ENCODE measurements at places on chromosomes 5 and 9.

- no peak for DNase-seq
Observed at GRCh38 chr5:124514956-124515355, 231.5 kb downstream of the ZNF608 start.

- DNase-seq: peak; percentile 36
Observed at GRCh38 chr5:35438786-35439185, 178.9 kb upstream of the SPEF2 start.

GRCh38 chr9:98373609-98374008 is 118.2 kb upstream of the TBC1D2 start:
- DNase-seq: no peak

DNA sequence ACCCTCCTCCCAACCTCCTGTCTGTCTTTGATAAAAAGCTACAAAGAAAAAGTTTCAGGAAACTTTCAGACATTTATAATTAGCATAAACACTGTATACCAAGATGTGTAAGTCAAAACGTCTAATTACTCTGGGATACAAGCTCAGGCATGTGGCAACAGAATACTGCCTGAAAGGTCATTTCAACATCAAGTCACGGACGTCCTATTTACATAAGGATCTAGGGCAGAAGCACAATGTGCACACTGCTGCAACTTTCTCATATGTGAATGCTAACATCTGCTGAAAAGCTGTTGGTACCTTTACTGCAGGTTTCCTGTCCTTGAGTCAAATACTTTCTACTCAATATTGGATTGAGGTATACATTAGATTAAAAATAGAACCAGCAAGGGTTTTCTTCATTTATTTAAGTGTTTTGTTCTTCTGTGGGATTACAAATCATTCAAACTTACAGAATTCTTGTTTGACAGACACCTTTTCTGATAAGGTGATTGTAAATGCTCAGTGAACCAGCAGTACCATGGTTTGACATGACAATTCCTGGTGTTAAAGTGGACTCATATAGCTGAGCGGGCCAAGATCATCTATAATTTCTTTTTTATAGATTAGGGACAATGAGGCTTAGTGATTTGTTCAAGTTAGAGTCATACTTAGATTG is 36.8 kb downstream of the ELL2 start:
- DNase-seq: no peak

DNA sequence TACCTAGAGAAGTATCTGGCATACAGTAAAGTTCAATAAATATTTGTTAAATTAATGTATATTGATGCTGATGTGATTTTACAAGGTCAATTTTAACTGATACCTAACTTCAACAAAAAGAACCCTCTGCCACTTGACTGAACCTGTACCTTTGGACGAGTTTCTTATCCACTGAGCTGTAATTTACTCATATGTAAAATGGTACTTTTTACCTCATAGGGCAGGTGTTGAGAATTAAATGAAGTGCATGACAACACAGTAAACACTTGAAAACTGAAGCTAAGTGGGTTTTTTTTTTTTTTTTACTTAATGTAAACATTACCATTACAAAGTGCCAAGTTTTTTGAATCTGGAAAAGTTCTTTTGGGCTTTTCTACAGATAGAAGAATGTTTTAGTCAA is 15.4 kb downstream of the NIPSNAP3B start:
- no peak for DNase-seq

GRCh38 chr9:61665829-61666228 is 476.0 kb downstream of the SPATA31A7 start:
- DNase-seq: no peak

GRCh38 chr5:168752416-168753190 is 173.4 kb upstream of the PANK3 start:
- DNase-seq: no peak

GRCh38 chr5:111655169-111655924 is 101.6 kb downstream of the NREP start:
- DNase-seq: peak; percentile 69

GRCh38 chr5:115583474-115583873 is 18.8 kb downstream of the TICAM2 start:
- DNase-seq: peak; percentile 91

GRCh38 chr9:124684169-124684568 is 86.9 kb downstream of the NR6A1 start:
- no peak for DNase-seq

DNA sequence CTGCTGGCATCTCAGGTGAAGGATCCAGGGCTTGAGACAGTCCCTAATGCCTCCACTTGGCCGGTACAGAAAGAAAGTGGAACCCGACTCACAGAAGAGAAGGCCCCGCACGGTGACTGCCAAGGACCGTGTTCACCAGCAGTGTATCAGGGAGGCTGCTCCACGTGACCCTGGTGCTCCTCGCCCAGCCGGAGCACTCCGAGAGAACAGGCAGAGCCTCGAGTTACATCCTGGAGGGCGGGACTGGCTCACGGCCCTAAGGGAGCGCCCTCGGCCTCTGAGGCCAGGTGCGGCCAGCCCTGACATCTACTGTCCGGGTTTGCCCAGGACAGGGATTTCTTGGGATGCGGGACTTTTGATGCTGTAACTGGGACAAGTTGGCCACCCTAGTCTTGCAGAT is 104.0 kb upstream of the SARDH start:
- no peak for DNase-seq

GRCh38 chr5:159695741-159696294 is 220.5 kb upstream of the ADRA1B start:
- no peak for DNase-seq

DNA sequence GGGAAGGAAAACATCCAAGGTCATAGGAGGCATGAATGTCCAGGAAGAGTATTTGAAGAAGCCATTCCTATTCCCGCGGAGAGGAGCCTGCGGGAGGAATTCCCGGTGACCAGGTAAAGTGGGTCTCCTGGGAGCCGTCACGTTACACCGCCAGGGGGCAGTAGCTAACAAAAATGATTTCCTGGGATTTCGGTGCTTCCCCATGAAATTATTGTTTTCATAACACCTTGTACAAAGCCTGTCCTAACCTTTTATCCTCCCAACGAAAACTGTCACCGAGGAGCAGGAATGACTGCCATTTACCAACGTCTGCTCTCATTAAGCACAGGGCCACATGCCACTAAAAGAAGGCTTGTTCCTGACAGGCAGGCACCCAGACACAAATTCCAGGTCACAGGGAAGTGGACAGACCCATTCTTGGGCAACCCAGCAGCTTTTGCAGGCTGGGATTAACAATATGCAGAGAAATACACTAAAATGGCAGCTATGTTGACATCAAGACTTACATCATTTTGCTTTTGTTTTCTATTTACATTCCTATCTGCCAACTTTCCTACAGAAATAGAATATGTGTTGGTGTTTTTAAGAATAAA is 41.2 kb upstream of the CTSL start:
- peak; percentile 57 for DNase-seq

DNA sequence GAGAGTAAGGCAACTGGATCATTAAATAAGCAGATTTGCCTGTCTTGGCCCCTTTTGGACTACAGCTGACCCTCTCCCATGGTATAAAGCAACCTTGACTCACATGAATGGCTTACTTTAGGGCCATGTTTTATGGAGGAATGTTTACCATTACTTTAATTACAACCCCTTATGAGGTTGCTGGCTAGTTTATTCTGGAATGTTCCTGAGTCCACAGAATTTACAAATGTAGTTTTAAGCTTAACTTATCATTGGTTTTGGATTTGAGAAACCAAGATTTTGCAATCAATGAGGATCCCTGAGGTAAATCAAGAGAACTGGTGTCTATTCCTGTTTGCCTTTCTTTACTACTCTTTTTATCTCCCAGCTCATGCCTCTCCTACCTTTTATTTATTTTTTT is 15.7 kb downstream of the SLC28A3 start:
- no peak for DNase-seq

GRCh38 chr5:93874080-93874479 is 132.7 kb upstream of the POU5F2 start:
- peak; percentile 62 for DNase-seq

- DNase-seq: no peak
Observed at GRCh38 chr9:88965473-88965872, 25.8 kb upstream of the S1PR3 start.

DNA sequence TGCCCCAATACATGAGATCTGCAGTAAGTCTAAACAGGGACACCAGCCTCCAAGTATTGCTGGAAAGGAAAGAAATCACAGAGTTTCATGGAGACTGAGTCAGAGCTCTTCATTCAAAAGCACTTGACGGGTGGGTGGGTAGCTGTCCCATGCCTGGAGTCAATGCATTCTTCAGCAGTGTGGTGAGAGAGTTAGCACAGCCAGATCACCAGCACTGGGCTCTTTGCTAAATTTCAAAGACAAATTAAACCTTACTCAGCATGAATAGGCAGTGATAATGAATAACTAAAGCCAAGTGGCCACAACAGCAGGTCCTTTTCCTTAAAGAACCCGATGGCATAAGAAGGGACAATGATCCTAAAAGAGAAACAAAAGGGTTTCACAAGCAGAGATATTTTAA is 192.4 kb downstream of the ACTL7B start:
- peak; percentile 57 for DNase-seq

- peak; percentile 83 for DNase-seq
Observed at GRCh38 chr5:163503106-163504078, 2.0 kb upstream of the MAT2B start.

DNA sequence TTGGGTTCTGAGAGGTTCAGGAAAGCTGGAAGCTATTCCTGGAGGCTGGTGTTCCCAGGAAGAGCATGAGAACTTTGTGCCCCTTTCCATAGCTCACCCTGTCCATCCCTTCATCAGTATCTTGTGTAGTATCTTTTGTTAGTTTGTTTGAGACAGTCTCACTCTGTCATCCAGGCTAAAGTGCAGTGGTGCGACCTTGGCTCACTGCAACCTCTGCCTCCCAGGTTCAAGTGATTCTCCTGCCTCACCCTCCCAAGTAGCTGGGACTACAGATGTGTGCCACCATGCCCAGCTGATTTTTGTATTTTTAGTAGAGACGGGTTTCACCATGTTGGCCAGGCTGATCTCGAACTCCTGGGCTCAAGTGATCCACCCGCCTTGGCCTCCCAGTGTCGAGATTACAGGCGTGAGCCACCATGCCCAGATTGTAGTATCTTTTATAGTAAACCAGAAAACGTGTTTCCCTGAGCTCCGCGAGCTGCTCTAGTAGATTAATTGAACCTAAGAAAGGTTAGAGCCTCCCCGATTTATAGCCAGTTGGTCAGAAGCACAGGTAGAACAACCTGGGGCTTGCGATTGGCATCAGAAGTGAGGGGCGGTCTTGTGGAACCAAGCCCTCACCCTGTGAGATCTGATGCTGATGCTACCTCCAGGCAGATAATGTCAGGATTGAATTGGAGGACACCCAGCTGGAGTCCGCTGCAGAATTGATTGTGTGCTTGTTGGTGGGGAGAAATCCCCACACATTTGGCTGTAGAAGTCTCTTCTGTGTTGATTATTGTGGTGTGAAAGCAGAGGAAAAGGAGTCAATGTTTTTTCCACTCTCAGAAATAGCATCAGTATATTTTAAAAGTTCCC is 32.3 kb downstream of the ATP6V0E1 start:
- no peak for DNase-seq

DNA sequence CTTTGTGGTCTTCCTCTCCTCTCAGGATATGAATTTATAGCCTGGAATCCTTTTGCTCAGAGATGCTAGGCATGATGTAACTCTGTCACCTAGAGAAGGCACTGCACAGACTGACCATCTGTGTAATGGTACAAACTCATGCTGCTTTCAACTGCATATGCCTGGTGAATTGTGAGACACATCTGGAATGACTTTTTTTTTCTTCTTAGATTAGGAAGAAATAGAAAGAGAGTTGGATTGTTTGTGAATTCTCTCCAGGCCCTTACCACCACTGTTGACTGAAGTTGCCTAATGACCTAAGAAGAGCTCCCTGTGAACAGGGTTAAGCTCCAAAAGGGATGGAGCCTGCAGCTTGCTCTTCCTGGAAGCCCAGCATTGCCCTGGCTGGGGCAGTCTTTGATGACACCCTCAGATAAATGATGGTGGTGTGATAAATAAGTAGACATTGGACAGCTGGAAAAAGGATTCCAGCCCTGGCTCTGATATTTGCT is 47.8 kb upstream of the TRIM32 start:
- no peak for DNase-seq

- DNase-seq: peak; percentile 80
Observed at GRCh38 chr9:32741706-32742105, 41.6 kb upstream of the TMEM215 start.

GRCh38 chr5:375921-376798 is 54.6 kb downstream of the AHRR start:
- no peak for DNase-seq

GRCh38 chr9:100394816-100395215 is 32.1 kb upstream of the MSANTD3 start:
- peak; percentile 2 for DNase-seq

DNA sequence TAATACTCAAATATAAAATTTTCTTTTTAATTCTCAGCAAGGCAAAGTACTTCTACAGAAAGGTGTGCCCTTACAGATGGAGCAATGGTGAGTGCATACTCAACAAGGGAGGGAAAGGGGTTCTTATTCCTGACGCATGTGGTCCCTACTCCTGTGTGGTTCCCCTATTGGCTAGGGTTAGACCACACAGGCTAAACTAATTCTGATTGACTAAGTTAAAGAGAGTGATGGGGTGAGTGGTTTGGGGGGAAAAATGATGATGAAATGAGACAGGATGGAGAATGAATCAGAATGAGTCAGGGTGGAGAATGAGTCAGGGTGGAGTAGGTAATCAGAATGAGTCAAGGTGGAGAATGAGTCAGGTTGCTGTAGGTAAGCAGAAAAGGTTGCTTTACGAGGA is 22.9 kb upstream of the HMGCS1 start:
- no peak for DNase-seq

- DNase-seq: no peak
Observed at GRCh38 chr9:104206766-104207165, 112.7 kb downstream of the SMC2 start.

DNA sequence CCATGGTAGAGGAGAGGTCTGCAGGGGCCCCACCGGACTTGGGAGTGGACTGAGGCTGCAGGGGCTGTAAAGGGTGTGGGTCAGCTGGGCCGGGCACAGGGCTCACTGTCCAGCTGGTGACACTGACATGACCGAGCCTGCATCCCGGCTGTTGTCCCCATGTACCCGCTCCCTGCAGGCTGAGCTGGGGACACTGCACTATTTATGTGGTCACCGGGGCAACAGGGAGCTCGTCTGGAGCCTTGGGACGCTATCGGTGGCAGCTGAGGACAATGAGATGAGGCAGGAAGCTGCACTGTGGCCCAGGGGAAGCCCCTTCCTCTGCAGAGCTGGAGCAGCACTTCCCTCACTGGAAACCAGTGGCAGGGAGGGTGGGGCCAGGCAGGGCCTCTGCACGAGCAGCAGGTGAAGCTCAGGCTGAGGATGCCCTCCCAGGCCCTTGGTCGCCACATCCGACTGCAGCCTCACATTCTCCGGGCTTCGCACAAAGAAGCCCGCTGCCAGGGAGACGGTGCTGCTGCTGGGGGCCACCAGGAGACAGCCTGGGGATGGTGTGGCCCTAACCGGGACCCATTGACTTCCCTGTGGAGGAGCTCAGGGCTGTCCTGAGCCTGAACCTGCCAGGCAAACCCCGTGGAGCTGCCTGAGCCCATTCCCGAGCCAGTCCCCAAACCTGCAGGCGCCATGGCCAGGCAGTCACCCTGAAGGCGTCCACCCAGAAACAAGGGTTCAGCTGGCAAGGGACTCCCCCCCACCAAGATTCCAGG is 26.4 kb downstream of the ZDHHC11B start:
- no peak for DNase-seq

GRCh38 chr9:101365181-101365580 is 19.6 kb downstream of the BAAT start:
- DNase-seq: no peak

- DNase-seq: peak; percentile 94
Observed at GRCh38 chr9:2053883-2054845, 39.0 kb downstream of the SMARCA2 start.

- DNase-seq: no peak
Observed at GRCh38 chr5:154193701-154194121, 3.2 kb downstream of the GALNT10 start.

- no peak for DNase-seq
Observed at GRCh38 chr5:76482984-76483383, 79.9 kb downstream of the IQGAP2 start.

All from astrocyte of the hippocampus (primary cell).